ENCODE measurements at places on chromosomes 7 and 10. TPM values are rescaled to one million over a fixed set of nuclear protein-coding genes. Genes with fewer than 3 reads are reported as not detected.
A peak's percentile ranks its signal among the peaks of the same experiment; 100 is the strongest.

DNA sequence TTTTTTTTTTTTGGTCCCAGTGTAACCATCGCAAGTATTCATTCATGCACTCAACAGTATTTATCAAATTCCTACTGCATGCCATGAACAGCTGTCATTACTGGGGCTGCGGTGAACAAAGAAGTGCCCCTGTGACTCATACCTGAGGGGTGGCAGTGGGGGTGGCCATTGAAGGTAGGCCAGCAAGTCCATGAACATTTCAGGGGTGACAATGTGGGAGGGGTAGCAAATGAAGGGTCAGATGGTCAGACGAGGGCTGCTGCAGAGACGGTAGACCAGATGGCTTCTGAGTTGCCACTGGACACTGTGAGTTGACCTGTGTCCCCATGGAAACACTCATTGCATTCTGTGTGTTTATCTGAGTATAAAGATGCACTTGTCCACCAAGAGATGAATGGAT, 92.5 kb upstream of the PITRM1 start:
- DNase-seq: no peak

DNA sequence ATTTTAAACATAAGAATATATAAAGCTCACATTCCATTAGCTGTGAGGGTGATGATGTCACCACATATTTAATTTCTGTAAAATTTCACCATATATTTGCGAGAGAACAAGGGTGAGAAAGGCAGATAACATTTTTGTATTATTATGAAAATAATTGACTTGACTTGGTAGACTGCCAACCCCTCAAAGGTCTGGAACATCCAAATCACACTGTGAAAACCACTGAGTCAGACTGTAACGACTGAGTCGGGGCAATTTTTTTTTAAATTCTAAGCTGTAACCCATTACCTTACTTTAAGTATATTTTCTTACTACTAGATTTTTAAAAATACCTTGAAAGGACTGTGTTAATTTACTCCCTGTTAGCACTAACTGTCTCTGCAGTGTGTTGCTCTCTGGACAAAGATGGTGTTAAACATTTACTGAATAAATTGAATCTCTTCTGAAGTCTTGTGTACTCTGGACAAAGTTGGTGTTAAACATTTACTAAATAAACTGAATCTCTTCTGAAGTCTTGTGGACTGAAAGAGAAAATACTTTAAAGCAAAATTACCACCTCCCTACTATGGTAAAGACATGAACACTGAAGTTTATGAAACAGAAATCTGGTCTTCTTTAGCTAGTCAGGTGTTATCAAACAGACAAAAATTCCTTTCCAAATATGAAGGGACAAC, 14.1 kb downstream of the PDZD8 start:
- no peak for DNase-seq

- no peak for DNase-seq
Observed at GRCh38 chr10:497289-497688, 192.2 kb downstream of the DIP2C start.

- DNase-seq: no peak
Observed at GRCh38 chr7:138006106-138006505, 4.2 kb upstream of the CREB3L2 start.

- DNase-seq: no peak
Observed at GRCh38 chr7:105614341-105614840, 33.1 kb upstream of the EFCAB10 start.

GRCh38 chr10:70145666-70146488, 623 bp downstream of the TYSND1 start:
- peak; percentile 54 for DNase-seq

DNA sequence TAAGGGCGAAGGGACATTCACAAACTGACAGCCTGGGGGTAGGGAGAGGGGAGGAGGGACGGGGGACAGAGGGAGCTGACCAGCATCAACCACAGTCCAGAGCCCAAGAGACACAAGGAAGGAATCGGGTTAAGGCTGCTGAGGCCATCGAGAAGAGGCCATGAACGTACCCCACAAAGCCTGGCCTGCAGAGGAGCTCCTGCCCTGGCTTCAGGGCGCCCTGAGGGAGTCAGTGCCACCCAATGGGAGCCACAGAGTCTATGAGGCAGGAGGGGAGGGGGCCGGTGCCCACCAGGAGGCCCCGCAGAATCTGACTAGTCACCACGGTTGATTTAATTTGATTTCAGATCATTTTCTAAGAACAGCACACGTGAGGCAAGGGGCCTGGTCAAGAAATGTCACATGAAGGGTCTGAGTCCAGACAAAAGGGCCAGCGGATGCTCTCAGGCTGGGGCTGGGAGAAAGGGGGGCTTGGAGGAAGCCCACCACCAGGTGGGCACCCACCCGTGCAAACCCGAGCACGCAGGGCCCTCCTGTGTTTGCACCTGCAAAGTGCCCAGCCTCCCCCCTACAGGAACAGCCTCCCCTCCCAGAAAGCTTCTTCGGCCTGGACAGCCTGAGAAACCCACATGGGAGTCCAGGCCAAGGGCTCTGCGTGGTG, 40.4 kb downstream of the CAMK2B start:
- no peak for DNase-seq

Gene ANKRD2
- not detected for total RNA-seq

Gene CALML5
- not detected for total RNA-seq

Gene NPSR1
- total RNA-seq: under 0.01 TPM

Gene VSTM4
- 0.27 TPM for total RNA-seq

Gene PAOX
- total RNA-seq: 16.7 TPM

Gene SYPL1
- 96.7 TPM for total RNA-seq

Gene RAB19
- total RNA-seq: 3.2 TPM

Gene GPR158
- under 0.01 TPM for total RNA-seq
